Myocyte (in vitro differentiated cells): ENCODE measurements at places on chromosomes 11 and 22. TPM values are rescaled to one million over a fixed set of nuclear protein-coding genes. Genes with fewer than 3 reads are reported as not detected.

- DNase-seq = no peak
Observed at GRCh38 chr11:69199583-69200315, 44.0 kb downstream of the SMIM38 start.

Gene OR51A2
- not detected in 2 replicates for total RNA-seq

Gene SNX15
- total RNA-seq = 12.5 and 21.3 TPM in 2 replicates

Gene CHRM1
- not detected in 2 replicates for total RNA-seq

Gene BTG4
- total RNA-seq = not detected in 2 replicates

GRCh38 chr11:71081704-71082230, 170.6 kb downstream of the SHANK2 start:
- no peak for DNase-seq

GRCh38 chr11:68927280-68928135, 23.8 kb downstream of the IGHMBP2 start:
- peak; percentile 35 for DNase-seq

DNA sequence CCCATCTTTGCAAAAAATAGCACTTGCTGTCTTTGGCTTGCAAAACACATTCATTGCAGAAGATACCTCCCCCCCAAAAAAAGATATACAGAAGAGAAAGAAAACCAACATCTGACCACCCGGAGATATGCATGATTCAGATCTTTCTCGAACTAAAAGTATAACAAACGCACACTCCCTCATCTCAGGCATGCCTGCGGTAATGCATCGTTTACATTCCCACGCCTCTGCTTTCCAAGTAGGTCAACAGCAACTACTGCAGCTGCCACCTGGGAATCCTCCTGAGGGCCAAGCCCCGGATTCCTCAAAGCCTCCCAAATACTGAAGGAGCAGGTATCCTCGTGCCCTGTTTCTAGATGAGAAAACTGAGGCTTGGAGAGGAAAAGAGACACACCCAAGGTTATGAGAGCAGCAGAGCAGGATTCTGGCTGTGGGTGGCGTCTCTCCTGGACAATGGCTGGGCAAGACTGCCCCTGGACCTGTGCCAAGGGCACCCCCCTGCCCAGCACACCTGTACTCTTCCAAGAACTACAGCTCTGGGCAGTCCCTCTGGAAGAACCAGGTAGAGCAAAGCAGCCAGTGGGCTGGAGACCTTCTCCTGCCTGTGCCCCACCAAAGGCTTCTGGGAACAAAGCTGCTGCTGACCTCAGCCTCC, 38.1 kb downstream of the NUP50 start:
- DNase-seq = peak; percentile 59

DNA sequence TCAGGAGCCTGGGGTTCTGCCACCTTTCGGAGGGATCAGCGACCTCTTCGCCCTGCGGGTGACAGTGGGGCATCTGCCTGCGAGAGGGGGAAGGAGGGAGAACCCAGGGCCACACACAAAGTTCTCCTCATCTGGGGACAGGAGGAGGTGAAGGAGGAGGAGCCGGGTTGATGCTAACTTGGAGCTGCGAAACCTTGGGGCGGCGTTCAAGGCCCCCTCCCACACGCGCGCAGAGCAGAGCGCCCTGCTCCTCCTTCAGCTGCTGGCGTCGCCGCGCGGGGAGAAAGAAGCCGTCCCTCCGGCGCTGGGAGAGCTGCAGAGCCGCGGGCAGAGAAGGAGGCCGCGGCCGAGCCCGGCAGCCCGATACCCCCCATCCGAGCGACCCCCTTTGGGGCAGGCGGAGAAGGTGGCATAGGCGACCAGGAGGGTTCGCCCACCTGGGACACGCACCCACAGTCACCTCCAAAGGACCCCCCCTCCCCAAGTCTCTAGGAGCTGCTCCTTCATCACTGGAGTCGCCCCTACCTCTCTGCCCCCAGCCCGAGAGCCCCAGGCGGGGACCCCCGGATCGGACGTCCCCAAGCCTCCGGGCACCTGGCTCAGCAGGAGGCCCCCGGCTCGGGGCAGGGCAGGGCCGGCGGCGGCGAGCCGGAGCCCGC, at the start of gene RASD2:
Gene RASD2 (plus strand): TSS at position 237 of the 659 bp plus-strand sequence. CDS start 5,979 bp downstream, outside the sequence.
- peak; percentile 41 for DNase-seq

DNA sequence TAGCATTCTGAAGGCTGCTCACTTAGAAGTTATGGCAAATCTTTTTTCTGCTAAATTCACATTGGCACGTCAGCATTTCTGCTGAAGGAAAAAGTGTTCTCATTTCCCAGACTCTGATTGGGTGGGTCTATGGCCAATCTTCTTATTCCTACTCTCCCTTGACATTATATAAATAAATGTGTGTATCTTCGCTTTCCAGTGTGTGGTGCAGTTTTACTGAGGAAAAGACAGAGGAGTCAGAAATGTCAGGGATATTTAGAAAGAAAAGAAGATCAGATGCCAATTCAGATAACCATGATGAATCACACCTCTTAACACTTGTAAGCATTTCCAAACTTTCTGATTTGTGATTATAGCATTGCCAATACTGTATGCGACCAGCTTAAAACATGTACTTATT, 3.2 kb upstream of the BDNF start:
- no peak for DNase-seq

DNA sequence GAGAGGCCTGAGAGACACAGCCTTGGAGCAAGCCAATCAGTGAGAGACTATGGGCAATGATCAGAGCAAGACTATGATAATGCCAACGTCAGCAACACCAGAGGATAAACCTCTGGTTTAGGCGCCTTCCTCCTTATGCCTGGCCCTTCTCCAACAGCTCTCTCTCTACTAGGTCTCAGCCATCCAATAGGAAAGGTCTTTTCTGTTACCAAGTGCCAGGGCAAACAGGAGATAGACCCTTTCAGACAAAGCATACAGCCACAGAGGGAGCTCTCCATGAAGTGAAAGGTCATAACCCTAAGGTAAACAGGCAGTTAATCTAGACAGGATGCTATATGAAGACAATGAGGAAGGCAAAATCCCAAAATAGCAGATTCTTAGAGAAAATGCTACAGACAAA, 9.5 kb downstream of the STK33 start:
- DNase-seq = no peak

DNA sequence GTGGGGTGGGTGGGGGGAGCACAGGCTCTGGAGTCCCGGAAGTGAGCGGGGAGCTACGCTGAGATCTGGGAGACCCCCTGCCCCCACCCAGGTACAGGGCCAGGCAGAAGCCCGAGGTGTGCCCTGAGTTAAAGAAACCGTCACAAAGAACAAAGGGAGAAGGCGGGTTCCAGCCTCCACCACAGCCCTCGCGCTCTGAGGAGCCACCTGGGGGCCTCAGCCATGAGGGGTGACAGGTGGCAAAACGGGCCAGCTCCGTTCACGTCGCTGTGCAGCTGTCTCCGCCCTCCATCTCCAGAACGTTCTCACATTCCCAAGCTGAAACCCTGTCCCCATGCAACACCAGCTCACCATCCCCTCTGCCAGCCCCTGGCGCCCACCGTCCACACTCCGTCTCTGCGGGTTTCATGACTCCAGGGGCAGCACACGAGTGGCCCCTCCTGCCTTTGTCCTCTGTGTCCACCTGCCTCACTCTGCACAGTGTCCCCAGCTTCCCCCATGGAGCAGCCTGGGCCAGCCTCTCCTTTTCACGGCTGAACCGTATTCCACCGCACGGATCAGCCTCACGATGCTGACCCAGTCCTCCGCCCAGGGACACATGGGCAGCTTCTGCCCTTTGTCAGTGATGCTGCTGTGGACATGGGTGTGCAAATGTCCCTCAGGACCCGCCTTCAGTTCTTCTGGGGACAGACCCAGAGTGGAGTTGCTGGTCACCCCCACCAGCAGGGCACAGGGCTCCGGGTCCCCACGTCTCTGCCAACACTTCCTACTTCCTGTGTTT, 1.7 kb upstream of the MUC5B start:
- DNase-seq = no peak

DNA sequence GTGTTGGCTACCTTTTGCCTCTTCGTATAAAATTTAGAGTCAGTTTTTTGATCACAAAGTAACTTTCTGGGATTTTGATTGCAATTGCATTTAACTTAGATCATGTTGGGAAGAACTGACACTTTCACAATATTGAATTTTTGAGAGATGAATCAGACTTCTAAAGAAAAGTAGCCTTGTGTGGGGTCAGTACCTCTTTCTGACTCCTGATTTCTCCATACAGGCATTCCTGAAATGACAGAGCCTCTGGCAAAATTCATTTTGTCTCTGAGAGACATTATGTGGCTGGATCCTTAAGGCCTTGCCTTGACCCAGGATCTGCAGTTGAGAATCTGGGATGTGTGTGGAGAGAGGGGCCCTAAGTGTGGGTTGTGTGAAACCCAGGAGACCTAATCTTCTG, 37.8 kb downstream of the PPFIBP2 start:
- no peak for DNase-seq

- DNase-seq = no peak
Observed at GRCh38 chr22:38796262-38796957, 2.5 kb upstream of the DNAL4 start.

Gene CABP7
- total RNA-seq = 0.05 and 0.16 TPM in 2 replicates

Gene PLAAT3
- total RNA-seq = 83.5 and 90.2 TPM in 2 replicates

DNA sequence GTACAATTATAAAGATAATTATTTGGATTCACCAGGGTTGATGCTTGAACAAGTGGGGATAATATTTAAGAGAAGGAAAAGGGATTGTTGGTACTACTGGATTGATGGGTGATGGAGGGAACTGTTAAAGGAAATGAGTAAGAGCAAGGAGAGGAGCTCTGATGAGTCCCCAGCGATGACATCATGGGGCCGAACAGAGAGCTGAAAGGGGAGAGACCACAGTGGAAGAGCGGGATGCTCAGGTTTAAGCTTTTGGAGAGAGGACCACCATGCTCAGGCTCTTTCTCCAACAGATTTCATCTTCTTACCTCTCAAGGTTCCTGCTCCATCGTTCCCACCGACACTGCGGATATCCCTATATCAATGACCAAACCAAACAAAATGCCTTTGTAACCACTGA, 568.7 kb downstream of the ETS1 start:
- DNase-seq = no peak

DNA sequence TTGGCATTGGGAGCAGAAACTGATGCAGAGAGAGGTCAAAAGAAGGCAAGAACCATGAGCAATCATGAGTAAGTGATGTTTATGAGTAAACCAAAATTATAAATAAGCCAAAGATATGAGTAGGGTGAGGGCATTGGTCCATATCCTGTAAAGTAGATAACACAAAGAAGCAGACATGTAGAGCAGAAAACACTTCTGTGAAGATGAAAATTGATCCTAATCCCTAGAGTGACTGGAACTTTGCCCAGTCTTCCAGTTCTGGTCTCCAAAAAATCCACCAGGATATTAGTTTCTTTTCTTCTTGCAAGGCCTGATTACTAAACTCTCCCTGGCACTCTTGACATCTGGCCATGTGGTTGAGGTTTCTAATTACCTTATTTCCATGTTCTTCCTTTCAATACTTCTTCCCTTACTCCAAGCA, 13.7 kb upstream of the DRD2 start:
- peak; percentile 59 for DNase-seq
